ENCODE measurements at places on chromosomes 7 and 10.

DNA sequence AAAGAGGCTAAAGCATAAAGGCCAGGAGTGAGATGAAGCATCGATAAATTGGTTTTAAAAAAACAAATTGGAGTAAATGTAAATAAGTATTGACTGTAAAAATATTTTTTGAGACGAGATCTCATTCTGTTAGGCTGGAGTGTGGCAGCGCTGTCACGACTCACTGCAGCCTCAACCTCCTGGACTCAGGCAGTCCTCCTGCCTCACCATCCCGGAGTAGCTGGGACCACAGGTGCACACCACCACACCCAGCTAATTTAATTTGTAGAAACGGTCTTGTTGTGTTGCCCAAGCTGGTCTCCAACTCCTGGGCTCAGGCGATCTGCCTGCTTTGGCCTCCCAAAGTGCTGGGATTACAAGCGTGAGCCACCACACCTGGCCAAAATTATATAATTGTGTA, 17.8 kb downstream of the HNRNPA2B1 start:
- no peak for DNase-seq

- DNase-seq: no peak
Observed at GRCh38 chr7:138228769-138229168, 152.5 kb downstream of the AKR1D1 start.

DNA sequence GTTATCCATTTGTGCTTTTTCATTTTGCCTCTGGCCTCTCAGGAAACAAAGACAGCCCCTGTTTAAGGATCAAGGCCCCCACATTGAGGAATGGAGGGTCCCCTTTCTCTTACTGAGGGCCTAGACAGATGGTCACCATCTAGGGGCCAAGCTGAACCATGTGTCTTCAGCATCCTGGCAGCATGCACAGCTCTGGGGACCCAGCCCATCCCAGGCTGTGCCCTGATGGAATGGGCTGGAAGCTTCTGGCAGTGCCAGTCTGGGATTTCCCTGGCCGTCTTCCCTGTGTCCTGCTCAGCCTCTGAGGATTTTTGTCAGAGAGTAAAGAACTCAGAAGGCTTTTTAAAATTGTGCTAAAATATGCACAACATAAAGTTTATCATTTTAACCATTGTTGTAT, 116.8 kb downstream of the ITIH5 start:
- no peak for DNase-seq

GRCh38 chr7:132650498-132650897, 74.2 kb upstream of the PLXNA4 start:
- DNase-seq: no peak

- no peak for DNase-seq
Observed at GRCh38 chr10:91077549-91078071, 142.9 kb upstream of the PCGF5 start.

GRCh38 chr10:102003541-102003940, 52.4 kb downstream of the ARMH3 start:
- no peak for DNase-seq

GRCh38 chr7:114554781-114555537, 140.3 kb downstream of the FOXP2 start:
- DNase-seq: peak; percentile 75

DNA sequence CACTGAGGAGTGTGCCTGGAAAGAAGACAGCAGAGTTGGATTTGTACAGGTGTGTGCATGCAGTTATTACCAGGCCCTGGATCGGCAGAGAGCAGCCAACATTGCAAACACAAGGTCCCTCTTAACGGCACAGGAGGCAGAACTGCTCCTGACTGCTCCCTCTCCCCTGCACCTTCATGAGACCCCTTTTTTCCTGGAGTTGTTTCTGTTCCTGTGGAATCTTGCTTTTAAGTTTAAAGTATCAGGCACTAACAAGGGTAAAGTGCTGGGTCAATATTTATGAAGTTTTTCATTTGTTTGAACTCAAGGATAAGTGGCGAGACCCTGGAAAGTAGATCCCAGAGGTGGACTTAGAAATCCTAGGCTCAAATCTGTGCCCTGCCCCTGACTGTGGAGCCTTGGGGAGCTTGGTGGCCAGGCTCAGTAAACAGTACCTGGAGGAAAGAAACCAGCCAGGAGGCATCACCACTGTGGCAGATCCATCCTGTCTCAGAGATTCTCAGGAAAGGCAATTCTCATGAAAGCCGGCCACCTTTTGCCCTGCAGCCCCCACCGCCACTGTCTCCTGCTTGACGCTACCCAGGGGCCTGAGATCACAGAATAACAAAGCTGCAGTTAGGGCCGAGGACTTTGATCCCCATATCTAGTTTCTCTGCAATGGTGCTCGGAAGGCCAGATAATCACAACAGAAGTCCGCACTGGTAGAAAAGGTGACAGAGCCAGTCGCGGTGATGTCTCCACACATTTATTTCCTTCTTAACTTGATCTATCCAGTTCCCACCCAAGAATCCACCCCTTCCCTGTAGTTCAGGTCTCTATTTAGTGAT, 36.7 kb downstream of the DDC start:
- DNase-seq: no peak

DNA sequence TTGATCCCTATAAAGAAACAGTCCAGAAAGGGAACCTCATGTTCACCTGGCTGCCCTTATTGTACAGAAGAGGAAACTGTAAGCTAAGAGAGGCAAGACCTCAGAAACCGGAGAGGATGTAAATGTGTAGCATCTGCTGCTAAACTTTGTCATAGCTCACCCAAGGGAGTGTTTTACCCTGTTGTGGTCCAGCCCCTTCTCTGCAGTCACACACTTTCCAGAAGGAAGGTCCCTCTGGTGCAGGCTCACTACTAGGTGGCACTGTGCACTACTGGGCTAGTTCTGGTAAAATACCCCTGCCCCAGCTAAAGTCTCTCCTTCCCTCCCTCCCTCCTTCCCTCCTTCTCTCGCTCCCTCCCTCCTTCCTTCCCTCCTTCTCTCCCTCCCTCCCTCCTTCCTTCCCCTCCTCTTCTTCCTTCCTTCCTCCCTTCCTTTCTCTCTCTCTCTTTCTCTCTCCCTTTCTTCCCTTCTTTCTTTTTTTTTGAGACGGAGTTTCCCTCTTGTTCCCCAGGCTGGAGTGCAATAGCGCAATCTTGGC, 42.5 kb upstream of the LCOR start:
- DNase-seq: peak; percentile 60

DNA sequence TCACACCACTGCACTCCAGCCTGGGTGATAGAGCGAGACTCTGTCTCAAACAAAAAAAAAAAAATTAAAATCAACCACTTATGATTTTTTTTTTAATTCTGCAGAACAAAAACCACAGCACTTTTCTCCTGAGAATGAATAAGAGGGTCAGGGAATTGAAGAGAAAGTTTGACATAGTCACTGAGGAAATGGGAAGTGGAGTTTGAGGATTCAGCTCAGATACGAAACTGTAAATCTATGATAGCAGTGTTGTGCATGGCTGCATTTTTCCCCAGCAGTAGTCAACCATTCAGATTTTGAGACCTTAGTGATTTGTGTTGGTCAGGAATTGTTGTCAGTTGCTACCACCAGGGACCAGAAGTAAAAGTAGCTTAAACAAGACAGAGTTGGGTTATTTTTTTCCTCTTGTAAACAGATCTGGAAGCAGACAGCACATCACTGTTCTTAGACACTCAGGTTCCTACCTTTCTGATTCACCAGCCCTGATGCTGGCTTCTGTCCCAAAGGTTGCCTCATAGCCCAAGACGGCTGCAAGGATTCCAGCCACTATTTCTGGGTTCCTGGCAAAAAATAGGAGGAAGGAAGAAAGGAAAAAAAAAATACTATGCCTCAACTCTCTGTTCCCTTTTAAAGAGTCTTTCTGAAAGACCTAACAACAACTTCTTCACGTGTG, 20.1 kb downstream of the PILRA start:
- DNase-seq: no peak

DNA sequence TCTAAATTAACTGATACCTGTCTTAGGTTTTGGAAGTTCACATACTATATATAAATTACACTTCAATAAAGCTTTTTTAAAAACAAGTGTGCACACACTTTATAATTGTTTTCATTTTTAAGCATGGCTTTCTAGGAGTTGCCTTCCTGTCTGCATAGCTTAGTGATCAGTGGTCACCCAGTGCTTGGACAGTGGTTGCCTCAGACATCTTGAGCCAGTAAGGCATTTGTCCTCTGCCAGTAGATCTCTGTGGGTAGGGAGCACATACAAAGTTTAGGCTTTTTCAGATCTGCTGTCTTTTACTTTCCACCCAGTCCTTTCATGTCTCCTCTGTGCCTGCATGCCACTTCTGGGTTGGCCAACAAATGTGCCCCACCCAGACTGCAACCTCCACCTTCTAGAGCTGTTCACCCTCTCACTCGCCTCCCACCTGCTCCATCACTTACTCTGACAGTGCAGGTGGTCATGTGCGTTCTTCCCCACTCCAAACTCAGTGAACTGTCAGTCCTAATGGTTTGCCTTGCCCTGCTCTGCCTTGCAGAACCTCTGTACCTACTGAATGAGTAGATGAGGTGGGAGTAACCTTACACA, 31.7 kb downstream of the TPST1 start:
- no peak for DNase-seq

DNA sequence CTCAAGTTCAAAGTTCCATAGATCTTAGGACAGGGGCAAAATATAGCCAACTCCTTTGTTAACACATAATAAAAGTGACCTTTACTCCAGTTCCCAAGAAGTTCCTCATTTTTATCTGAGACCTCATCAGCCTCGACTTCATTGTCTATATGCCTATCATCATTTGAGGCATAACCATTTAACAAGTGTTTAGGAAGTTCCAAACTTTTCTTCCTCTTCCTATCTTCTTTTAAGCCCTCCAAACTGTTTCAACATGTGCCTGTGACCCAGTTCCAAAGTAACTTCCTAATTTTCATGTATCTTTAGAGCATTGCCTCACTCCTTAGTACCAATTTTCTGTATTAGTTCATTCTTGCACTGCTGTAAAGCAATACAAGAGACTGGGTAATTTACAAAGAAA, 569.1 kb downstream of the ANKRD7 start:
- peak; percentile 6 for DNase-seq

DNA sequence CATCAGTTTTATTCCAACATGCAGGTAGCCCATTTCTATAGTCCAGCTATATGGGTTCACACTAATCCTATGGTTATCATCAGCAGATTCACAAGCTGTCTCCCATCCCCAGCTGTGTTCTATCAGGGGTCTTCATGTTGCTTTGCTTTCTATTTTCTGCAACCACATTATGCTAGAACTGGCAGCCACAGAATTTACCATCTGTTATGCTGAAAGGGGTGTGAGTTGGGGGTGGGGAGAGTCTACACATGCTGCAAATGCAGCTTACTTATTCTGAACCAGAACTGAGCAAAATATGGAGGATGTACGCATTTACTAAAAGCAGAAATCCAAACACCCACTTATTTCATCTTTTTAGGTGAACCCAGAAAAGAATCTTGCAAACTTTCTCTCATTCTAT, 32.9 kb downstream of the SHTN1 start:
- DNase-seq: no peak

- DNase-seq: no peak
Observed at GRCh38 chr7:77839919-77840318, 41.3 kb downstream of the PHTF2 start.

- DNase-seq: no peak
Observed at GRCh38 chr10:44281089-44281613, 103.7 kb downstream of the CXCL12 start.

- DNase-seq: no peak
Observed at GRCh38 chr7:155276800-155277375, 20.8 kb upstream of the INSIG1 start.

DNA sequence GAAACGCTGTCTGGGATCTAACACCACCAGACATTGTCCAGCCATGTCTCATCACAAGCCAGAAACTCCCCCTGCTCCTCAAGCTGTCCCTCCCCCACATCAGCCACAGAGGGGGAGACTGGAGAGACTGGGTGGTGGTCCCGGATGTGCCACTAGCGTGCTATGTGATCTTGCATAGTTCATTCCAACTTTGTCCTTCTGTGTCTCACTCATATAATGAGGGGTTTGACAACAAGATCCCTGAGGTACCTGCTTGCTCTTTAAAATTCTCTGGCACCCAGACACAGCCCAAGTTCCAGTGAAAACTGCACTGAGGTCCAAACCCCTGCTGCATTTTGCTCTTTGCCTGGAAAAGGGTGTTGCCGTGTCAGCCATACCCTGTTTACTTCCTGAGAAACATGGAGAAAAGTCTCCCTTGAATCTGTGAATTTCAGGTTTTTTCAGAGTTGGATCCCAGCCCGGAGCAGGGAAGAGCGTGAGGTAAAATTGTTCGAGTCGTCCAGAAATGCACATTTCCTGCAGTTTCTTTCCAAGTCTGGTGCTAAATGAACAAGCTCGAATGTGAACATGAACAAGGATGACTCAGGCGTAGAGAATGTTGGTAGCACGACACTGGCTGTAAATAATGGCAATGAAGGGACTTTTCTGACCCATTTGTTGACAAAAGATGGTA, 156.6 kb downstream of the CCDC3 start:
- no peak for DNase-seq

DNA sequence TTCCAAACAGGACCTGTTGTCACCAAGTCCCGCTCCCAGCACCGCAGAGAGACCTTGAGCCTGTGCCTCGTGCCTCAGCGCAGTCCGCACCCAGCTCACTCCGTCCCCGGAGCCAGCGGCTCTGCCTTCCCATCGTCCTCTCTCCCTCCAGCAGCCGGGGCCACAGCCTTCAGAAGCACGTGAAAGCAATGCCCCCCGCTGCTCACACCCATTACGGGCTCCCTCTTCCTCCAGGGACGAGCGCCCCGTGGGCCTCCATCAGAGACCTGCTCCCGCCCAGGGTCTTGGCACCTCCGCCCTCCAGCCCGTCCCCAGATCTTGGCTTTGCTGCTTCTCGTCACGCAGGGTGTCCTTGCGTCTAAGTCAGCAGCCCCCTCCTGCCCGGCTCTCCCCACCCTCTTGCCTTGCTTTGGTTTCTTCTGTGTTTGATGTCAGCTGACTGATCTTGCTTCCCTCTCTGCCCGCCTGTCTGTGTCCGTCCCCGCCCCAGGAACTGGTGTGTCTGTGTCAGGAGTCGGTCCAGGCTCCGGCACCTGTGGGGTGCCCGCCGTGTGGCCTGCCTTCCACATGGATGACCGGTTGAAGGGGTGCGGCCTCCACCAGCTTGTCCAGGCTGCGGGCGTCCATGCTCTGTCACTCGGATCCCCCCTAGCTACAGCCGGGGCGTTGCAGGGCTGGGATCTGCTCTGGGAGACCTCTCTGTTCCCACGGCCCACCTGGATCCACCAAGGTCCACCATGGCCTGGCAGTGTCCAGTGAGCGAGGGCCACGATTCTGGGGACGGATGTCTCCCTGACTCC, 61.9 kb downstream of the FOXL3 start:
- no peak for DNase-seq

DNA sequence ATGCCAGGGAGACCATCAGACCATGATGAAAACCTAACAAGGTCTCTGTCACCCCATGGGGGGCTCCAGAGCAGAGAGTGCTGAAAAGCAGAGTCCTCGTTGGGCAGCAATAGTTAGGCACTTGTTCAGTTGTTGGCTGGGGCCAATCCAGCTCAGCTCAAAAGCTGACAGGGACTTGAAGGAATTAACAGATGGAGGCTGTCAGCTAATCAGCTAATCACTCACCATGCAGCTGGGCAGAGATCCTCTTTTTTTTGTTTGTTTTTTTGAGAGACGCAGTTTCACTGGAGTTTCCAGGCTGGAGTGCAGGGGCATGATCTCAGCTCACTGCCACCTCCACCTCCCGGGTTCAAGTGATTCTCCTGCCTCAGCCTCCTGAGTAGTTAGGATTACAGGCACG, 18.1 kb downstream of the CEP55 start:
- no peak for DNase-seq

- DNase-seq: peak; percentile 55
Observed at GRCh38 chr10:6678211-6678803, 98.2 kb upstream of the PRKCQ start.

GRCh38 chr7:82172017-82172416, 271.6 kb downstream of the CACNA2D1 start:
- peak; percentile 2 for DNase-seq

- DNase-seq: no peak
Observed at GRCh38 chr7:31049005-31049765, 2.9 kb upstream of the ADCYAP1R1 start.
